ENCODE measurements at places on chromosomes 12 and 14.

GRCh38 chr12:56041552-56042429 lies at the start of gene RPS26:
RPS26 (plus strand) TSS chr12:56041918; CDS start chr12:56042167, 249 bp downstream.
- DNase-seq, result peak; percentile 100

- no peak for DNase-seq
Measured at GRCh38 chr12:114440270-114441038, 34.5 kb upstream of the TBX5 start.

DNA sequence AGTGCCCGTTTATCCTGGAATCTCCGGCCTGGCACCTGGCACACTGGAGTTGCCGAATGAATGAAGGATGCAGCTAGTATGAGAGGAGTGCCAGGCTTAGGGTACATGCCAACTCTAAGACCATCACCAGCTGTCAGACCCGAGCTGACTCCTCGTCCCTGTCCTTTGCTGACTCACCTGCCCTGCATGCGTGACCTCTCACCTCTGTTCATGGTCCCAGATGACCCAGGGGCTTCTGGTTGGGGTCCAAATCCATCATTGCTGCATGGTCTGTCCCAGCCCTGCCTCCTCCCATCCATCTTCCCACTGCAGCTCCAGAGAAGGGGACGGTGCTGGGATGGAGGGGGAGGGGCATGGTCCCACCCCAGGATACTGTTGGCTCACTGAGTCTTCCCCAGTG lies 9.9 kb upstream of the FAM222A start:
- DNase-seq, result no peak

DNA sequence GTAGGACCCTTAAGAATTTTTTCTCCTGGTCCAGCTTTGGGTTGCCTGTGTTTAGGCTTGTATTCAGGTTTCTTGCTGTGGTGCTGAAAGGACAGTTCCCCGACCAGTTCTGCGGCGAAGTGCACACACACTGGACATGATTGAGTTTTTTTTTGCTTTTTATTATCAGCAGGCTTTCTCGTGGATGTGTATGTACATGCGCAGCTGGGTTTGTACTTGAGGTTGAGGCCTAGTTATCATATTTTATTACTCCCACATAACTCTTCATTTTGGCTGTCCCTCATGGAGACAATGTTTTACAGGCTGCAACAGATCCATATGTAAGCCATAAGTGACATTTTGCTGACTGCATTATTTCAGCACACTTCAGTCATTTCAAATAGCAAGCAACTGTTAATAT lies 2.5 kb downstream of the SCN8A start:
- DNase-seq, result peak; percentile 60

GRCh38 chr14:89219051-89219450 lies 198.0 kb downstream of the FOXN3 start:
- DNase-seq, result no peak

GRCh38 chr14:92435154-92435553 lies 78.4 kb upstream of the RIN3 start:
- DNase-seq, result no peak

GRCh38 chr12:66287275-66287674 lies 15.0 kb upstream of the HELB start:
- DNase-seq, result no peak

- DNase-seq, result no peak
Measured at GRCh38 chr12:68391937-68392336, 59.8 kb upstream of the MDM1 start.

GRCh38 chr14:80587096-80587724 lies 354.3 kb downstream of the CEP128 start:
- DNase-seq, result peak; percentile 63

DNA sequence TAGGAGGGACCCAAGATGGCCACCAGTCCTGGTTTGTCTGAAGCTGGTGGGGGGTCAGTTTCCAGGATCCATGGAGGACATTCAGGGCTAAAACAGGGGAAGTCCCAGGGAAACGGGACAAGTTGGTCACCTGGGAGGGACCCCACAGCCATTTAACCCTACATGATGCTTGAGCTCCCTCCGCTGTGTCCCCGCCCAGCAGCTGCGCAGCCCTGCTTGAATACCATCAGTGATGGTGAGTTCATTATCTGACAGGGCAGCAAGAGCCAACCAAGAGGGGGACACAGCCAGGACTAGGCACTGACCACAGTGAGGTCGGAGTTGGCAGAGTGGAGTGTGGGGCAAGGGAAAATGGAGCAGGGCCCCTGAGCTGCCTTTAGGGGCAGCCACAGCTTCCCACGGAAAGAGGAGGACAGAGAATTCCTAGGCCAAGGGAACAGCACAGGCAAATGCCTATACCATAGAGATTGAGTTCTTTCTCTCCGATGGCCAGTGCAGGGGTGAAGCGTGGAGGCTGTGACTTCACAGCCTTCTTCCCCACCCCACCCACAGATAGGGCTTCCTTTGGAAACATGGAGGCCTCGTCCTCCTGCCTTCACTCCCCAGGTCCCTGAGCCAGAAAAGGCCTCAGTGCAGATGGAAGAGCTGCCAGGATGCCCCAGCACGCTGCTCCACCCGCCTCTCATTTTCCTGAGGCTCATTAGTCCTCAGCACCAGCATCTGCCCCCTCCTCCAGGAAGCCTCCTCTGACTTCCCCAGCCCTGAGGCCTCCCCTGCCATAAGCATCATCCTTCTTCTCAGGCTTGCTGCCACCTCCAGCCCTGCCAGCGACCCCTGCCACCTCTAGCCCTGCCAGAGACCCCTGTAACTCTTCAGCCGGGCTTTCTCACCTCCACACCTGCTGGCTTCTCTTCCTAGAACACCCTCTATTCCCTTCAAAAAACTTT lies 51.4 kb downstream of the CYP46A1 start:
- DNase-seq, result no peak

- no peak for DNase-seq
Measured at GRCh38 chr14:37608649-37609048, 13.2 kb downstream of the TTC6 start.

GRCh38 chr12:3216097-3216496 lies 138.9 kb downstream of the TSPAN9 start:
- no peak for DNase-seq

- DNase-seq, result no peak
Measured at GRCh38 chr12:60935981-60936761, 1324.0 kb upstream of the USP15 start.

DNA sequence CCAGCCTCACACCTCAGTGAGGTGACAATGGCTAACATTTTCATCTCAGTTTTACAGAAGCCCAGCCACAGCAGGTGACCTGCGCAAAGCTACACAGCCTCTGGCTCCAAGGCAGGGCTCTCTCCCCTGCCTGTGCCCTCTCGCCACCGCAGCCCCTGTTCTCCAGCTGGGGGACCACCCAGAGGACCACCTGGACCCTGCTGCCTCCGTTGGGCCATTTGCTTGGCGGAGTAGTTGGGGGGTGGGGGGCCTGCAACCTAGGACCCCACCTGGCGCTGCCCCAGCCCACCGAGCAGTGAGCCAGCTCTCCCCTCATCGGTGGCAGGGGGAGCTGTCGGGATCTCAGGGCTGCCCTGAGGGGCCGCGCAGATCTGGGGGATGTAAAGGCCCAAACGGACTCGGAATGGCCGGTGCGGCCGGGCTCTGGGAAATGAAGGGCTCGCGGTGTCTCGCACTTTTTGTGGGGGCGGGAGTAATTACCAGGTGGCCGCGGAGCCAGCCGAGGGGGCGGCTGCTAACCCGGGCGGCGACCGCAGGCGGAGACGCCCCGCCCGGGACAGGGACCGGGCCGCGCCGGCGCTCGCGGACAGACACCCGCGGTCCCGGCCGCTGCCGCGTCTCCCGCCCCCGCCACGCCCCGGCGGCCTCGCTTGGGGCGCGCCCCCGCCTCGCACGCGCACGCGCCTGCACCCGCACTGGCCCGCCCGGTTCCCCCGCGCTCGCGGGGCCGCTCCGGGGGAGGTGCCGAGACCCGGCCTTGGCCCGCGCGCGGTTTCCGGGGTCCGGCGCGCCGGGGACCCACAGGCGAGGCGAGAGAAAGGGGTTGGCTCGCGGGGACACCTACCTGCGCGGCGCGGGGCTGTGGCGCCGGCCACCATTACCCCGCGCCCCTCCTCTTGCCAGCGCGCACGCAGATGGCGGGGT lies 8.6 kb upstream of the GPR68 start:
- no peak for DNase-seq

DNA sequence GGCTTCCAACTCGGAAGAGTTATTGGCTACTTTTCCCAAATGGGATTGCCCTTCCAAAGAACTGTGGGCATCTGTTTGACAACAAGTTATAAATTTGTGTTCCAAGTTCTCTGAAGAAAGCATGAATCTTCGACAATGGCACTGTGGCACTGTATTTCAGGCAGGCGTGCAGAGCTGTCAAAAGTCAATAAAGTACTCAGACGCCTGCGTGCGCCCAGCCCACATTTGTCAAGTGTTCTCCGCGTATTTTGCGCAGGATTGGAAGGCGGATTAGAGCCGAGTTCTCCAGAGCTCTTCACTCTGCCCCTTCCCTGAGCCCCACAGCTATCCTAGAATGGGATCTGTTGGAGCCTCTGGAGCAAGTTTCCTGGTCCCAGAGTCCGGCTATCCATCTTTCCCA lies 103.2 kb downstream of the SLC25A47 start:
- DNase-seq, result no peak

- DNase-seq, result no peak
Measured at GRCh38 chr12:53706080-53706479, 21.2 kb downstream of the CALCOCO1 start.

DNA sequence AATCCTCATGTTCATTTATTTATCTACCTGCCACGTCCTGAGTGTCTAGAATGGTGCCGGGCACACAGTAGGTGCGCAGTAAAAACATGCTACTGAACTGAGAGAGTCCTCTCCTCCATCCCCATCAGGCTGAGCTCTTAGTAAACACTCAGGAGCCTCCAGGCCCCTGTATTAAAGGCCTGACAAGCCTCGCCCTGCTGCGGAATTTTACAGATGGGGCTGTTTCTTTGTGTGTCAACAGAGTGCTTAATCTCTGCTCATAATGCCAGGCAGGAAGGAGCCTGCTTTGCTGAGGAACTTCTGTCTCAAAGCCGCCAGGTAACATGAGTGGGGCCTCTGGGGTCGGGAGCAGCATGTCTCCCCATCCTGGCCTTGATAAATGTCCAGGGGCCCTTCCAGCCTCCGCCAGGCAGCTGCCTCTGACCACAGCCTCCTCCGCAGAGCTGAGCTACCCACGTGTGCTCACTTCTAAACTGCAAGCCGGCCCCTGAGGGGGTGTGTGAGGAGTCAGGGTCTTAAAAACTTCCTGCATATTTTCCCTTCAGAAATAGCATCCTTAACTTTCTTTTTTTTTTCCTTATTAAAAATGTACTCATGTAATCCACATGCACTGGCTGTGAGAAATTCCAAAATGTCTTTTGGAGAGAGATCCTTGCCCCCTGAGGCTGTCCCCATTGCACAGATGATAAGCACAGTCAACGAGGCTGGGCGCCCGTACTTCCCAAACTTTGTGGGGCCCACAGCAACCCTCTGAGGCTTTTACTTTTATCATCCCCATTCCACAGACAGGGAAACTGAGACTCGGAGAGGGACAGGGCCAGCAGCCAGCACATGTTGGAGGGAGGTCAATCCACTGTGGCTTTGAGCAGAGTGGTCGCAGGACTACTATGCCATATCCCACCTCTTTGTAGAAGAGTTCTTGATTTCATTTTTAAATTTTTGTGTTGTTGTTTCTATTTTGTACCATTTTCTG lies 116.0 kb upstream of the NCOR2 start:
- DNase-seq, result no peak

GRCh38 chr12:115233891-115234543 lies 550.0 kb upstream of the TBX3 start:
- DNase-seq, result no peak

DNA sequence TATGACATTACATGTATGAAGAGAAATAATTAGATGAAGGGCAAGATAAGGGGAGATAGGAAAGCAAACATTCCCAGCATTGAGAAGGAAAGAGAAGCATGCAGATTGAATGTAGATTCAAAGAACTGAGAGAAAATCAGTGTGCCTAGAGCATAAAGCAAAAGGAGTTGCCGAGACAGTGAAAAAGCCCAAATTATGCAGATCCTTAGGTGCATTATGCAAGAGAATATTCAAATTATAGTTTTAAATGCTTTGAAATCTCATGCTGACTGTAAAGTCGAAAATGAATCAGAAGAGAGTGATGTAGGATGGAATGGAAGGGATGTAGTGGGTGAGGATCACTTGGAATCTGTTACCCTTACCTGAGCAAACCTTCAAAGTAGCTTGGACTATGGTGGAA lies 49.9 kb downstream of the PPP4R4 start:
- DNase-seq, result no peak

- DNase-seq, result no peak
Measured at GRCh38 chr14:60348211-60348610, 99.2 kb downstream of the PPM1A start.

GRCh38 chr12:47178014-47178413 lies 98.3 kb upstream of the AMIGO2 start:
- DNase-seq, result no peak

- DNase-seq, result peak; percentile 50
Measured at GRCh38 chr14:70027785-70028428, 148.7 kb downstream of the SMOC1 start.

DNA sequence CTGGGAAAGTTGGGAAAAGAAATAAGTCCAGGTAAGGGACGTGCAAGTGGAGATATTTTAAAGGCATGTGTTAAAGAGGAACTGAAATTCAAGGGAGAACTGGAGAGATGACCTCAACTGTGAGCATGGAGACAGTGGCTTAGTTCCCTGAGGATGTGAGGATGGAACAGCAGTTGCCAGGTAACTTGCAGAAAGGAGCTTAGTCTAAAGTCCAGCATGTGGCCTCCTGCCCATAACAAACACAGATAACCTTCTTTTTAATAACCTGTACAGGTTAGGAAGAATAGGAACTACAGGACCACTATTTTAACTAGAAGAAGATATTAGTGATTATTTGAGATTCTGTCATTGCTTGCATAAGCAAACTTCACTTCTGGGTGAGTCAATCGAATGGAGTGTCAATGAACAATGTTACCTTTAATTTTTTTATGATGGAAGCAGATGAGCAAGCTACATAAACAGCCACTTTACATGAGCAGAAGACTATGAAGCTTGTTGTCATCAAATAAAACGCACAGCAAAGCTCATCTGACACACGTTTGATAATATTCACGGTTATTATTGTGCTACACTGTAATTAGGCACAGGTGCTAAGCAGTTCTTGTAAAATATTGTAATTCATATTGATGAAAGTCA lies 291.7 kb upstream of the DDHD1 start:
- DNase-seq, result no peak

- no peak for DNase-seq
Measured at GRCh38 chr12:78555802-78556201, 308.8 kb upstream of the SYT1 start.

DNA sequence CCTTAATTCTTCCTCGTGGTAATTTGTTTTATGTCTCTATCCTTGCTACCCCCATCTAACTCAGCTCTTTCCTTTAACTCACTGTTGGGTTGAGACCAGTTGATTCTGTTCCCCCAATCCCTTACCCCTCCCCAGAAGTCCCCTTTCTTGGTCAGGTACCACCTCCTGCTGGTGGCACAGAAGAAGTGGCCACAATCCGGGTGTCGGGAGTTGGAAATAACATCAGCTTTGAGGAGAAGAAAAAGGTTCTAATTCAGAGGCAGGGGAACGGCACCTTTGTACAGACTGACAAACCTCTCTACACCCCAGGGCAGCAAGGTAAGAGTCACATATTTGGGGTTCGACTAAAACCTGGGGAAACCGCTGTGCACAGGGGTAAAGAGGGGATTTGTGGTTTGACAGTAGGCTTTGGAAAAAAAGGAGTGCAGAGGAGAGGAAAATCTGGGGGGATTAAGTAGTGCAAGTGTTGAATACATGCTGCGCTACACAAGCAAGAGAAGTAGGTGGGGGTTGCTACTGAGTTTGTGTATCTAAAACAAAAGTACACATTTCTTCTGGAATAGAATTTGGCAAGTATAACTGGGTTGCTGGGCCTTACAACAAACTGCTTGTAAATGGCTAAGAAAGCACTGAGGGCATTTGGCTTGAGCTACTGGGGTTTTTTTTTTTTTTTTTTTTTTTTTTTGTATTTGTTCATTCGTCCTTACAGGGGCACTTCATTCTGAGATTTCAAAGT lies 1.3 kb downstream of the A2ML1 start:
- DNase-seq, result peak; percentile 20

All from astrocyte of the spinal cord (primary cell).